GM12891 (cell line): ENCODE measurements at places on chromosomes 5 and 9.

- DNase-seq = no peak
These were observed 73.4 kb upstream of the PPARGC1B start for GRCh38 chr5:149656576-149657182.

DNA sequence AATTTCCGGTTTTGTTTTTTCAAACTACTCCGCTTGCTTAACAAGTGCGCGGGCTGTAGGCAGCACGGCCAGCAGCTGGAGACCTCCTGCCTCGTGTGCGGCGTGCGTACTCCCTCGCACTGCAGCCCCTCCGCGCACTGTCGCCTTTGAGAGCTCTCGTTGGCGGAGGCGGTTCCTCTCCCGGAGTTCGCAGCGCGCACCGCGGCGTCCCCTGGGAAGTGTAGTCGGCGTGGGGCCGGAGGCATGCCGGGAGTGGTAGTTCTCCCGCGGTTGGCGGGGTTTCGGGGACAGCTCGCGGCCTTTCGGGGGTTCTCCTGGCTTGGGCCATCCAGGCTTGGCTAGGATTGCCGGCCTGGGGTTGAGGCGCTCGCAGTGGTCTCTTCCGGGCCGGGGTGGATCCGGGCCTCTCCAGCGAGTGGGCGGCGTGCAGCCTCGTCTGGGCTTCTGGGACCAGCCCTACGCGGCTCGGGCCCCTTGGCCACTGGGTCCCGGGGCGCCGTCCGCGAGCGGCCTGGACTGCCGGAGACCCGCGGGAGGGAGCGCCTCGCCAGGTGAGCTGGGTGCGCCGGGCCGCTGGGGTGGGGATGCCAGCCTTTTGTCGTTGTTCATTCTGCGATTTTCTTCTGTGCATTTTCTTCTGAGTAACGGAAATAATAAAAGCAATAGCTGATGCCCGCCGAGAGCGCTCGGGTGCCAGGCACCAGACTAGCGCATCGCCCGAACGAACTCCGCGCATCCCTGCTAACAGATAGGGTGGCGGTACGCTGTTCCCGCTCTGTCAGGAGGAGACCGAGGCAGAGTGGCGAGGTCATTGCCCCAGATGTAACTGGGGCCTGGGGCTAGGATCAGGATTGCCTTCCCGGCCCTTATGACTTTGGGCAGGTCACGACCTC is at the start of gene ZNF354C:
ZNF354C (plus strand) TSS at position 258 of the 893 bp plus-strand sequence. CDS start 1,696 bp downstream, outside the sequence.
- DNase-seq = no peak

- DNase-seq = no peak
These were observed 53.4 kb upstream of the IL6ST start for GRCh38 chr5:56048124-56048523.

DNA sequence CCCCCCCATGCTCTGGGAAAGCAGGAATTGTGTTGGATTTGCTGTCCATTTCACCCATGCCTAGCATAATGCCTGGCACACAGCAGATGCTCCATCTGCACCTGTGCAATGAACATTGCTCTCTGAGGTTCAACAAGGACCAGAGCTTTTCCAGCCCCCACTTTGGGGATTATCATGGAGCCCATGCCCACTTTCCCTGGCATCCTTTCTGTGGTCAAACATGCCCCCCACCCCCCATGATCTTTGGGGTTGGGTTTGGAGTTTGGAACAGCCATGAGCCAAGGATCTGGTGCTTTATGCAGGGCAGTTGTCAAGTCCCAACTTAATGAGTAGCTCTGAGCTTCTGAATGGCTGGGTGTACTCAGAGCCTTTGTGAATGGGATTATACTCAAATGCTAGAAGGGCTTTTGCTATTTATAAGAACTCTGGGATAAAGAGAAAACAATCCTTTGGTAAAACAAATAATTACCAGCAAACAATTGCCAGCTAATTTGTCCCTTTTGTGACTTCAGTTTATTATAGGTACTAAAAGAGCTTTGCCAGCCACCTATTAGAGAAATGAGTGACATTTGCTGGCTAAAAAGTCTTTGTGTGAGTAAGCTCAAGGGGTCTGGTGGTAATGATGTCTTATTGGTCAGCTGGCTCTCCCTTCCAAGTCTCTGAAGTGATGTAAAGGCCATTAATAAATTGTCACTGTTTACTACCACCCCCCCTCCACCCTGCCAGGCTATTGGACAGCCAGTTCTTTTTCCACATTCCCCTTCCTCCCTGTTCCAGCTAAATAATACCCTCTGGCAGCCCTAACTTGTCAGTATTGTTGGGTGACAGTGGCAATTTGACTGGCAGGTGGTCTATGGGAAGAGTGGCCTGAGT is 182.3 kb downstream of the MACROH2A1 start:
- DNase-seq = no peak

- no peak for DNase-seq
These were observed 67.9 kb downstream of the ADAMTS6 start for GRCh38 chr5:65413822-65414221.

GRCh38 chr5:147935032-147935431 is 28.7 kb upstream of the C5orf46 start:
- no peak for DNase-seq

GRCh38 chr5:91091471-91092234 is 291.5 kb downstream of the ARRDC3 start:
- DNase-seq = no peak

- DNase-seq = no peak
These were observed 113.8 kb upstream of the CCL21 start for GRCh38 chr9:34823778-34824177.

DNA sequence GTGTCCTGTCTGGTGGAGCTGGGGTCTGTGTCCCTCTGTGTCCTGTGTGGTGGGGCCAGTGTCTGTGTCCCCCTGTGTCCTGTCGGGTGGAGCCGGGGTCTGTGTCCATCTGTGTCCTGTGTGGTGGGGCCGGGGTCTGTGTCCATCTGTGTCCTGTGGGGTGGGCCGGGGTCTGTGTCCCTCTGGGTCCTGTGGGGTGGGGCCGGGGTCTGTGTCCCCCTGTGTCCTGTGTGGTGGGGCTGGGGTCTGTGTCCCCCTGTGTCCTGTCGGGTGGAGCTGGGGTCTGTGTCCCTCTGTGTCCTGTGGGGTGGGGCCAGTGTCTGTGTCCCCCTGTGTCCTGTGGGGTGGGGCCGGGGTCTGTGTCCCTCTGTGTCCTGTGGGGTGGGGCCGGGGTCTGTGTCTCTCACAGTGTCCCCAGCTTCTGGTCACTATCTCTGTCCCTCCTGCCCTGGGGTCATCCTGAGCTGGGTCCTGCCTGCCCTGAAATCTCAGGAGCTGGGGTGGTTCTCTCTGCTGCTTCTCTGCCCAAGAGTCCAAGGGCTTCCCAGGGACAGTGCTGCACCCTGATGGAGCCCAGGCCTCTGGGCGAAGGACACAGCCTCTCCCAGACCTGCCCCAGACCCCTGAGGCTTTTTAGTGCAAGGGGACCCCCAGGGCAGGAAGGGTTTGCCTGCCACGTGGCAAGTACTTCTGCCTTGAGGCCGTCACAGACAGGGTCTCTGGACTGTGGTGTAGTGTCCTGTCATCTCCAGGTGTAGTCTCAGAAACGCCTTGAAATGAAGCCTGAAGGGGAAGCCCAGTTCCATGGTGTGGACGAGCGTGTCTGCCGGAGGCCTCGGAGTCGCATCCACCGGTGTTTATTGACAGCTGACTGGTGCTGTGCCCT is 131.3 kb downstream of the RXRA start:
- no peak for DNase-seq

- DNase-seq = no peak
These were observed 15.3 kb upstream of the TRPM3 start for GRCh38 chr9:71136696-71137095.

- no peak for DNase-seq
These were observed 9.0 kb downstream of the NDUFS4 start for GRCh38 chr5:53569453-53569852.

DNA sequence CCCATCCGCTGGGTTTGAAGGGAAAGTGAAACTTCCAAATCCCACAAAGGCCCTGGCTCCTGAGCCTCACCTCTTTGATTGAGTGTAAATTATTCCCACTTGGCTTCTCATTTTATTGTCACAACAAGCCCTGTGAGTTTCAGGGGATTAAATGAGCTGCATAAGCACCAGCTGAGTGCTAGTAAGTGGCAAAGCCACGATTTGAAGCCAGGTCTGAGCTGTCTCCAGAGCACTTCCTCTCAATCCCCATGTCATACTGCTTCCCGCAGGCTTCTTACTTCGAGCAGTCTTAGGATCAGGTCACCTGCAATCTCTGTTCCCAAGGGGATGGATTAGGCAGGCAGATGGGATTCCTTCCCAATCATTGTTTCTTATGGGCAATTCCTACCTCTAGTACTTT is 18.0 kb downstream of the RPS14 start:
- DNase-seq = no peak

DNA sequence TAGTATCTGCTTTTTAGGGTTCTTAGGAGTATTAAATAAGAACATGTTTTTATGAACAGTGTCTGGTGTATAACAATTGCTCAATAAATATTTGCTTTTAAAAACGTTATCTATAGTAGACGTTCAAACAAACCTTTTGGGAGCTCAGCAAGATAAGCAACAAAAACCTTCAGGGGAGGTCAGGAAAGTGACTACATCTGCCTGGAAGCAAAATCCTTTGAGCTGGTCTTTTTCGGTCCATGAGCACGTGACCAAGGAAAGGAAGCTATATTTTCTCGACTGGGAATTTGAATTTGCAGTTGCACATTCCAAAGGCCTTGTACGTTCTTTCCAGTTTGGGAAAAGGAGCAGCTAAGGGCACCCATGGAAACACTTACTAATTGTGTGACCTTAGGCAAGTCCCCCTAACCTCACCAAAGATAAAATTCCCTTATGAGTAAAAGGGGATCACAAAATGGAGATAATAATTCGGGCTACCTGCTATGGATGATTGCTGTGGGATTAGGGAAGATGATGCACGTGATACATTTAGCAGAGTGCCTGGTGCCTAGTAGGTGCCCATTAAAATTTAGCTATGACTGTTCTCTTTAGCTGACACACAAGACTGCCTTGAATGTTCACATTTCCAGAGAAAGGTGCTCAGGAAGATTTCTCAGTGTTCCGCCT is 45.4 kb downstream of the PTTG1 start:
- no peak for DNase-seq

DNA sequence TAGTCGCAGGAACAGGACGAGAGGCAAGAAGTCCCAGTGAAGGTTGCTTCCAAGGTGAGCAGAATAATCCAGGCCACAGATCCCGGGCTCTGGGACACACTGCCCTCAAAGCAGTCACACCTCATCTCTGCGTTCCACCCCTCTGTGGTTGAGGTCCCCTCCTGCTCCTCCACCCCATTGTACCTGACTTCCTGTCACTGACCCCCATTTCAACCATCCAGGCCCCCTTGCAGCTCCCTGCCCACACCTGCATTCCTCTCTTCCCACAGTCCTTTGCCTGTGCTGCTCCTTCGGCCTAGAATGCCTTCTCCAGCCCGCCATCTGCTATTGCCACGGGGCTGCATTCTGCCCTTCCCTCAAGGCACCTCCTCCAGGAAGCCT is 73.5 kb downstream of the PAX5 start:
- no peak for DNase-seq

DNA sequence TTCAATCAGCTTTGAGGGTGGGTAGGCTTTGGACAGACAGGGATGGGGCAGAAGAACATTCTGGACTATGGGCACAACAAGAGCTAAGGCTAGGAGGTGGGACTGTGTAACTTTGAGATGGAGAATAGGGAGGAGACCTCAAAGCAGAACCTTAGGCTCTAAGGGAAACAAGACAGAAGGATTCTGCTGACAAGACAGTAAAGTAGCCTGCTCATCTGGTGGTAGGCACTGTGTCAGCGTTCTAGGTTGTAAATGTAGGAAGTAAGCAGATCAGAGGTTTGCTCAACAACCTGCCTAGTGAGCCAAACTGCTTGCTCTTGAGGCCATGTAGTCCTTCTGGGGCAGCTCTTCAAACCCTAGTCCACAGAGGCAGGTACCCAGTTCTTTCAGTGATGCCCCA is 15.0 kb upstream of the IL12B start:
- no peak for DNase-seq

- DNase-seq = no peak
These were observed 38.4 kb downstream of the PRKACG start for GRCh38 chr9:68975365-68976043.

DNA sequence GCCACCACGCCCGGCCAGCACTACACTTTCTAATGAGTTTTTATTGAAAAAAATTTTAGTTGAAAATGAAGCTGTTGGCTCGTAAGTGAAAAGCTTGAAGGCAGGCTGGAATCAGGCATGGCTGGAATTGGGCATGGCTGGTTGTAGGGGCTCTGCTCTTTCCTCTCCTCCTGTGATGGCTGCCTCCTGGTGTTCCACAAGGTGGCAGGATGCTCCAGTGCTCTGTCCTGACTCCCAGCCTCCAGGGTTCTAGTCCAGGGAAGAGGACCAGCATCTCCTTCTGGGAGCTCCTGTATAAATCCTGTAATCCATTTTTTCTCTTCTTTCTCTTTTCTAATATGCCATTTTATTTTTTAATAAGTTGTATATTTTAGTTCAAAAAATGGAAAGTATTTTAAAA is 57.2 kb upstream of the DHFR start:
- DNase-seq = no peak

DNA sequence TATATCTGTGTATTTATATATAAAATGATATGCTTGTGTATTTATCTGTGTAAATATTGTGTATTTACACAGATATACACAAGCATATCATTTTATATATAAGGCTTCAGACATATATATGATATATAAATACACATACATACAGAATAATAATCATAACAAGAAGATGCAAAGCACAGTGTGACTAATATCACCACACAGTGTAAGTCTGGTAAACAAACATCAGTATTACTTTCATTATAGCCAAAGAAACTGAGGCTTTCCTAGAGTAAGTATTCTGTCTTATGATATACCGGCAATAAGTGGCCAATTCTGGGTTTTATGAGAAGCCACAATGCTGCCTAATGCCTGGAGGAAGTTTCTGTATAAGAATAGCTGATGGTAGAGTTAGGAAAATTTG is 29.9 kb upstream of the RAPGEF6 start:
- DNase-seq = no peak

- no peak for DNase-seq
These were observed 176.5 kb upstream of the MAP3K1 start for GRCh38 chr5:56638768-56639238.
